ENCODE measurements at places on chromosomes 13 and 19.

- no peak for DNase-seq
Observed at GRCh38 chr13:98838776-98839175, 86.3 kb upstream of the SLC15A1 start.

GRCh38 chr19:17861542-17862402 is 2.1 kb downstream of the RPL18A start:
- no peak for DNase-seq

DNA sequence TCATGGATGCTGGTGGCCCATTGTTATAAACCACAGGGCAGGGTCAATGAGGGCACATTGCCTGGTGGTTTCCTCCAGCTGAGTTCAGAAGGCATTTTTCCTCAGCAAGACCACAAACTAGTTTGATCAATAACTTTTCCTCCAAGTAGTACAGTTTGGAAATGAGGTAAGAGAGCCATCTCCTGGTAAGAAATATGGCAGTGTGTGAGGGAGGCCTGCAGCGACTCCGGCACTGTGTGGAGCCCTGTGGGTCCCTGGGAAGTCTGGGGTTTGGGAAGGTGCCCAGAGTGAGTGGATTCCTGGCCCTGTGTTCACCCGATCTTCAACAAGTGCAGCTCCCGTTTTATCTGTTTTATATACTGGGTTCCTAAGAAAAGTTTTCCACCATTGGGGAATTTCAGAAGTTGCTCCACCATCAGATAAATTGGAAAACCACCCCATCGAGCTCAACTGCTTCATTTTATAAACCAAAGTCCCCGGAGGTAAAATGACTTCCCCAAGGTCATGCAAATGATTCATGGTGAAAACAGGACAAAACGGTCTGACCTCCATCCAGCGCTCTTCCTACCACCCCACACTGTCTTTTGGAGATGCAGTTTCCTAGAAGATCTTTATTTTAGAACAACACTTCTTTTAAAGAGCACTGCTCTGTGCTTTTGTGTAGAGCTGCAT is 148.4 kb downstream of the KATNAL1 start:
- DNase-seq, result no peak

DNA sequence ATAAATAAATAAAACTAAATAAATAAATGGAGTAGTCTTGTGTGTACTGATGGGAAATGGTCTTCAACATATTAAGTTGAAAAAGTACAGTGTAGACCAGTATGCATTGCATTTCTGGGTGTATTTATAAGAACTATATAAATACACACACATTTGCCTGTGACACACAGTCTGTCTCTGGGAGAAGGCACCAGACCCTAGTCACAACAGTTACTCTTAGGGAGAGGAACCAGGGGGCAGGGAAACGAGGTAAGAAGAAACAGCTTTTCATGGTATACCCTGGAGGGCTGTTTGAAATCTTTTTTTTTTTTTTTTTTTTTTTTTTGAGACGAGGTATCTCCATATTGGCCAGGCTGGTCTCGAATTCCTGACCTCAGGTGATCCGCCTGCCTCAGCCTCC is 2.8 kb upstream of the S1PR2 start:
- DNase-seq, result no peak

- no peak for DNase-seq
Observed at GRCh38 chr13:43008596-43008995, 14.8 kb upstream of the DNAJC15 start.

GRCh38 chr19:1105008-1105872 is 1.4 kb downstream of the GPX4 start:
- DNase-seq, result no peak

- DNase-seq, result no peak
Observed at GRCh38 chr13:107190065-107190464, 622.1 kb upstream of the ARGLU1 start.

- no peak for DNase-seq
Observed at GRCh38 chr13:51501096-51501495, 48.3 kb upstream of the INTS6 start.

GRCh38 chr13:74230984-74231501 is 96.8 kb upstream of the KLF12 start:
- DNase-seq, result no peak

DNA sequence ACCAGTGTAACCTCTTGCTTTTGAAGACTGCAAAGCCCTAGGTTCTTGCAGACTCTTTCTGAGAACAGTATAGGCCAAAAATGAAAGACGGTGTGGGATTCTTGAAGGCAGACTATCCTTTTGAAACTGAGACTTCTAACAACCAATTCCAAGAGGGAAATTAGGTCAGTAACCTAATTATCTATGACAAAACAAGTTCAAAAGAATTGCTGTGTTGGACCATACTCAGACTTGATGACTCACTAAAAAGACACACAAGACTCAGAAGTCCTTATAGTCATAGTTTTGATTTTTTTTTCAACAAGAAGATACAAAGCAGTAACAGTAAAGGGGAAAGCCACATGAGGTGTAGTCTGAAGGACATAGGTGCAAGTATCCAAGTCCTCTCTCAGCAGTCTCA is 624.0 kb upstream of the GPC6 start:
- no peak for DNase-seq

GRCh38 chr19:27762933-27763332 is 1450.0 kb downstream of the UQCRFS1 start:
- no peak for DNase-seq

DNA sequence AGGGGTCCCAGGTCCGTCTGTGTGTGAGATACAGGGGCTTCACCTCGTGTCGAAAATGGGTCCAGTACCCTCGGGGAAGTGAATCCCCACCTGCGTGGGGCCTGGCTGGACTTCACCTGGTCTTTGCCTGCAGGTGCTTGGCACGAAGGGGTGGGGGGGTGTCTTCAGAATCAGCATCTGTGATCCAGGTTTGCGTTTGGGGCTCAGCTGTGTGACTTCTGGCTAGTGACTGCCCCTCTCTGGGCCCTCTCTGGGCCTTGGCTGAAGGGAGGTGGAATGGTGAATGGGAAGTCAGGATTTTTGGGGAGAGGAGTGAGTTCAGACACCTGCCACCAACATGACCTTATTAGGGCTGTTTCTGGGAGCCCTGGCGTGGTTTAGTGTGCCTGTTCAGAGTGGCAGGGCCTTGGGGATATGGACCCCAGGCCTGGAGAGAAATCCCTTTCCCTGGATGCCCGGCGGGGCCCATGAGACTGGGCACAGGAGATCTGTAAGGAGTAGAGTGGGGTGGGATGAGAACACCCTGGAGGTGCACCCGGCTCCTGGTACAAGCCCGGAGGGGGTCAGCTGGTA is 2.7 kb downstream of the CELF5 start:
- no peak for DNase-seq

- no peak for DNase-seq
Observed at GRCh38 chr19:51398096-51398704, 7.8 kb upstream of the C19orf84 start.

GRCh38 chr13:63190742-63191141 is 1775.1 kb upstream of the PCDH20 start:
- DNase-seq, result no peak

DNA sequence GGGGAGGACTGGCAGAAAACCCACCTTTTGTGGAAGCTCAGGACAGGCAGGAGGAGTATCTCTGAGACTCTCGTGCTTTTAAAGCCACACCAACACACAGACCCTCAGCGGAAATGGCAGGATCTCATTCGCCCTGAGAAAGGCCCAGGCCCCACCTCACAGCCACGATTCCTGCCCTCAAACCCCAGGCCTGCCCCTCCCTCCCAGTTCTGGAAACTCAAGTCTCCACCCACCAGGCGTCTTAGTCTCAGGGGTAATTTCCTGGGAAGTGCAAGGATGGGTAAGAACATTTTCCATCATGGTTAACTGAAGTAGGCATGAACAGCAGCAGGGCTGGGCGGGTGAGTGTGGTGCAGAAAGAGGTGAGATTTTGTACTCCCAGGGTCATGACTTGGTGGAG is 8.0 kb upstream of the PDE4C start:
- DNase-seq, result no peak

- DNase-seq, result no peak
Observed at GRCh38 chr13:44790289-44790688, 199.0 kb downstream of the NUFIP1 start.

DNA sequence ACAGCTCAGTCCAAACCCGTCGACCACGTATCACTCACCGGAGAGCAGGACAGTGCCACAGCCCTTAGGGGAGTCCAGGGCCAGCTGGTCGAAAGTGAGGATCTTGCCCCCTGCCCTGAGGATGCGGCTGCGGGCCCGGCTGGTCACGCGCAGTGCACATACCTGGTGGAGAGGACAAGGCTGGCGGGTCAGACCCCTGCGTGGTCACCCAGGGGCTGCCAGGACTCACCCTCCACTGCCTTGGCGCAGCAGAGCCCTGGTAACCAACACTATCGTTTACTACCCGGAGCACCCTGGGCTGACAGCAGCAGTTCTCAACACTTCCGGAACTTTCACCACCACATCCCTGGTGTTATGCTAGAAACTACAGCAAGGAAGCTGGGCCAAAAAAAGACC is 1.2 kb upstream of the FAM83E start:
- no peak for DNase-seq

DNA sequence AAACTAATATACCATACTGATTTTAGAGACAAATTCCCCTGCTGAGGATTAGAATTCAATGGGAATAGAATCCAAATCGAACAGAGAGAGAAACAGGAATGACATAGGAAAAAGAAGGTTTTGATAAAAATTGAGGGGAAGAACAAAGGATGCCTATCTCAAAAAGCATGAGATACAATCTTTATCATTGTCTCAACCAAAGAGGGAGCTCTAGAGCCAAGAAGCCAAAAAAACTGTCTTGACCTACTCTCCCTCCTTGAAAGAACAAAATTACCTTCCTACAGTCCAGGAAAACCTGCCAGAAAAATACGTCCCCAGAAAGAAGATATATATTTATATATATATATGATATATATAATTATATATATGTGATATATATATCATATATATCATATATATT is 39.2 kb upstream of the MIR17HG start:
- DNase-seq, result no peak

GRCh38 chr19:2775556-2776430 is 7.3 kb downstream of the SGTA start:
- no peak for DNase-seq

DNA sequence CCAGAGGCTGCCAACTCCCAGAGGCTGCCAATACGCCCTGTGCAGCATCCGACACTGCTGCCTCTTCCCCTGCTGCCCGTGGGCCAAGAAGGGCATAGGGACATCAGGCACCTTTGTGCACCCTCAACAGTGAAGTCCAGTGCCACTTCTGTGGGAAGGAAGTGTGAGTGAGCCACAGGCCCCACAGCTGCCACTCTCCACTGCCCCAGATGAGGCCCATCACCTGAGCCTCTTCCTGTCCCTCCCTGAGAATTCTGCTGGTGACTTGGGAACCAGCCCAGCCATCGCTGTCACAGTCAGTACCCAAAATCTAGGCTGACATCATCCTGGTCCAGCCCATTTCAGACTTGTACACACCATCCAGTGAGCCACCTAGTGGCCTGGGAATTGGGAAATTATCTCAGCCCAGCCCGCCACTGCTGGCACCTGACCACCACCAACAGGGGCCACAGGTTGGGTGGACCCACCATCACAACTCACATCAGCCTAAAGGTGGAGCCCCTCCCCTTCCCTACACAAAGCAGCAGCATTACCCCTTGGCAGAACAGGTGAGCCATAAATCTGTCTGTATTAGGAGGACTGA is 733.9 kb upstream of the KLHL1 start:
- DNase-seq, result no peak

GRCh38 chr13:49922301-49922700 is 13.8 kb downstream of the SPRYD7 start:
- DNase-seq, result no peak

DNA sequence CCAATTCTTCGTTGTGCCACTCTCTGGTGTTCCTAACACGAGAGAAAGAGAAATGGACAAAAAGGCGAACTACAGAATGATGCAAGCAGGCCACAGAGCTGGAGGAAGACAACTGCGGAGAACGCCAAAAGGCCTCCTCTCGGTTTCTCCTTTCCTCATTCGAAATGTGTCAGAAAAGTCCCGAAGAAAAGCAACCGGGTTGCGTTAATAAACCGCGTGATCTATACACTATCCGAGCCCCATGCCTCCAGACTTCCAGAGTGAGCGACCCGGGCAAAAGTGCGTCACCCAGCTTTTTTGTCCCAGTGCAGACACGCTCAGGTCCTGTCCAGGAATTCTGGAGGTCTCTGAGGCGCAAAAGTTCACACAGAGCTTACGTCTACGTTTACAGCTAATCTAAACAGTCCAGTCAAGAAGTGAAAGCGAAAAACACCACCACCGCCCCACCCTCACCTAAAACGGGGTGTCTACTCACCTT is 413 bp downstream of the N4BP2L2 start:
- no peak for DNase-seq

GRCh38 chr13:32016631-32017030 is 14.9 kb upstream of the FRY start:
- no peak for DNase-seq

- DNase-seq, result no peak
Observed at GRCh38 chr13:42722883-42723539, 58.4 kb upstream of the FAM216B start.

DNA sequence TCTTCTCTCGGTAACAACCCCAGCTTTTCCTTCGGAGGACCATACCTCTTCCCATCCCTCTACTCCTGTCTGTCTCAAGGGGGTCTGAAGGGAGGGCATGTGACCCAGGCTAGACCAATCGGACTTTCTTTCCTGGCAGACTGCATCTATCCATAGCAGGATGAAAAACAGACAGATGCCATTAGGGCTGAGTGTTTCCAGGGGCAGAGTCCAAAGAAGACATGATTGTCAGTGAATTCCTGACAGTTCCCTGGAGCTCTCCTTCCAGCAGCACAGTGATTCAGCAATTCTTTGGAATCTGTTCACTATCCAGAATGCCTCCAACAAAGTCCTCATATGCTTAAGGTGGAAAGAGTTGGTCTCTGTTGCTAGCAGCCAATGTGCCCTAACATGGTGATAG is 189.8 kb downstream of the KCTD12 start:
- no peak for DNase-seq

- DNase-seq, result no peak
Observed at GRCh38 chr13:97600458-97601075, 166.6 kb downstream of the RAP2A start.

DNA sequence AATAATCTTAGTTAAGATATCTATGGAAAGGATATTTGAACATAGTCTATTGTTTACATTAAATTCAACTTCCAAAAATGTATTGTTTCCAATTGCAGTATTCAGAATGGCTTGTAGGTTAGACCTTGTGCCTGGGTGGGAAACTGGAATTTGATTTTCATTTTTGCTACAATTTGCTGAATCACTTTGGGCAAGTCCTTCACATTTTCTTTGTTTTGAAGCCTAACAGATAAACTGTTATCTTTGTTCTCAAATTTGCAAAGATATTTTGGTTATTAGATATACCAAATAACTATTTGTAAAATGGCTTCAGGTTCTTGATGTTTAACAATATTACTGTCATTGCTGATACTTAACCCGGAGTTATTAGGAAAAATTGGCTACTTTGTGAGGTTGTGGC is 82.6 kb downstream of the WDFY2 start:
- no peak for DNase-seq

- DNase-seq, result no peak
Observed at GRCh38 chr19:10238172-10238783, 7.1 kb upstream of the S1PR2 start.
